ENCODE measurements at places on chromosomes 2 and 18.

DNA sequence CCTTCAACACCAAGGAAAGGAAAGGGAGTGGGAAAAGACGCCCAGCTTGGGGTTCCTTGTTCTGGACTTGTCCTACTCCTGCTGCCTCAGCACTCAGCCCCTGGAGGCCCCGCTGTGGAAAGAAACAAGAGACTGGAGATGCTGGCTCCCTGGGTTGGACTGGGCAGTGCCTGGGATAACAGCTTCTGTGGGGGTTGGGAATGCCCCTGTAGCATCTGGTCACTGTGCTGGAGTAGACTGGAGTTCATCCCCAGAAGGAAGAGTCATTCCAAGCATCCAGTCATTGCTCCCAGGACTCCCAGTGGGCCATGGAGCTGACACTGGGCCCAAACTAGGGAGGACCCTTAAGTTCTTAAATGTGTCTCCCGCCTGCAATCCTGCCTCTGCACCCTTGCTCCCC, 129.3 kb upstream of the HAAO start:
- DNase-seq: no peak

DNA sequence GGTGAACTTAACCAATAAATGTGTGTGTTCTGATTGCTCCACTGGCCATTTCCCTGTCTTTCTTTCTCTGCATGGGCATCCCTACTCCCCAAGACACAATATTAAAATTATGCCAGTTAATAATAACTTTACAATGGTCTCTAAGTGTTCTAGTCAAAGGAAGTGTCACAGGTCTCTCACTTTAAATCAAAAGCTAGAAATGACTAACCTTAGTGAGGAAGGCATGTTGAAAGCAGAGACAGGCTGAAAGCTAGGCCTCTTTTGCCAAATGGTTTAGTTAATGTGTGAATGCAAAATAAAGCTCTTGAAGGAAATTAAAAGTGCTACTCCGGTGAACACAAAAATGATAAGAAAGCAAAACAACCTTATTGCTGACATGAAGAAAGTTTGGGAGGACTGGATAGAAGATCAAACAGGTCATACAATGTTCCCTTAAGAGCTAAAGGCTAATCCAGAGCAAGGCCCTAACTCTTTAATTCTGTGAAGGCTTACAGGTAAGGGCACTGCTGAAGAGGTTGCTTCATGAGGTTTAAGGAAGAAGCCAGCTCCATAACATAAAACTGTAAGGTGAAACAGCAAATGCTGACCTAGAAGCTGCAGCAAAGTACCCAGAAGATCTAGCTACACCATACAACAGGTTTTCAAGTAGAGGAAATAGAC, 44.0 kb upstream of the ARHGAP15 start:
- no peak for DNase-seq

DNA sequence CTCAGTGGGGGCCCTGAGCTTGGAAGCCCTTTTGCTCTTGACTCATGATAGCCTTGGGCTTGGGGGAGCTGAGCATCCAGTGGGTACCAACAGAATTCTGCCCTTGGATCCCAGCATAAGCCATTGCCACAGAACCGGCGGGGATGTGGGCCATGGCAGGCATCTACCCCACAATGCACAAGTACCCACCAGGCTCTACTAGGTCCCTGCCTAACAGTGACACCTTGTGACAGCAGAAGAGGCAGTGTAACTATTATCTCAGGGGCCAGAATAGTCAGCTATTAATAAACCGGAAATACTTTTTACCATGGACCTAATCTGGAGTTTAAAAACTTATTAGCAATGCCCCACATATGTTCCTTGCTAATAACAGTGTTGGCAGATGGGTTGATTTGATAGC, 397.2 kb downstream of the TMEM182 start:
- DNase-seq: no peak

GRCh38 chr2:42888321-42889245, 96.2 kb upstream of the HAAO start:
- no peak for DNase-seq

DNA sequence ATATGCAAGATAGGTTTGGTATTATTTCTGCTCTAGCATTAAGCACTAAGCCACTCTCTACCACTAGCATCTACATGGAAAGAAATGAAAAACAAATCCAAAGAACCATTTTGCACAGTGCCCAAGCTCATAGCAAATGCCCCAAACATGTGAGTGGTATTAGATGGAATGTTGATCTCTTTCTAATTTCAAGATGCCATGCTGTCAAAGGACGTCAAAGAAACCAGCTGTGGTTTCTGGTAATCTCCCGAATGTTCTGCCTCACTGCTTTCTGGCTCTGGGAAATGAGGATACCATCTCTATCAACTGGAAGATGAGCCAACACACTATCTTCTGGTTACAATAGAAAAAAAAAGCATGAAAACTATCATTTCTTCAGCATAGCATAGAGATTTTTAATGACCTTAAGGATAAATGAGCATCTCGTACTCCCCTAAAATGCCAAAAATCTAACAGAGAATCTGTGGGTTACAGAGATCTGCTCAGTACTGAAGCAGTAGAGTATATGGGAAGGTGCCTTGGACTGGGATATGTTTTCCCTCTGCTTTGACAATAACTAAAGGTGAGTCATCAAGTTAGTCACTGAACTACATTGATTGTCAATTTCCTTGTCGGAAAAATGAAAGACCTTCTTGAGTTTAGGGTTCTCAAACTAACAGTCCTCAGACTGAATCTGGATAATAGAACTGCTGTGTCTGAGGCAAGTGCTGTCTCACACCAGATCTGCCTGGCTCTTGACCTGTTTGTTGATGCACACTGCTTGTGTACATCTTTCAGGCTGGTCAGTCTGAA, 244.8 kb upstream of the NCKAP5 start:
- DNase-seq: no peak

- no peak for DNase-seq
These were observed 46.2 kb downstream of the EMILIN2 start for GRCh38 chr18:2893056-2893455.

Measured in HepG2 (cell line).